NCI-H2227 treated with DMSO at 0.1 percent for 48 hours (cell line): ENCODE measurements at places on chromosomes 16 and 17.

DNA sequence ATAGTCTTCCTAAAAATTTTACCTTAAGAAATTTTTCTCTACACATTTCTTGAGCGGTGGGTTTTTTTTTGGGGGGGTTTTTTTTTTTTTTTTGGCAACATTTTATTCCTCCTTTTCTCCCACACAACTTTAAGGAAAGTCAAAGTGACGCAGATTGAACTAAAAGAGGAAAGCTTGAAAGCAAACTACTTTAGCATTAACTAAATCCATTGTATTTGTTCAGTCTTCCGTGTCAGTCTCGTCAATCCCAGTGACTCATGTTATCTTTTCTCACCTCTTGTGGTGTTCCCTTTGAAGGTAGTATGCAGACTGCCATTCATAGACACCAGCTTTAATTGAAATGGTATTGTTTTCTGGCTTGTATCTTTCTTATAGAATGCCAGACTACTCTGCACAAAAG lies 39.3 kb downstream of the TADA2A start:
- DNase-seq = no peak

GRCh38 chr17:58329035-58329809 lies 627 bp upstream of the TSPOAP1 start:
- DNase-seq = peak; percentile 30

- no peak for DNase-seq
These were observed 759 bp downstream of the ELAC2 start for GRCh38 chr17:13016881-13017654.

- no peak for DNase-seq
These were observed 1.3 kb upstream of the KRTAP4-7 start for GRCh38 chr17:41082626-41083025.

DNA sequence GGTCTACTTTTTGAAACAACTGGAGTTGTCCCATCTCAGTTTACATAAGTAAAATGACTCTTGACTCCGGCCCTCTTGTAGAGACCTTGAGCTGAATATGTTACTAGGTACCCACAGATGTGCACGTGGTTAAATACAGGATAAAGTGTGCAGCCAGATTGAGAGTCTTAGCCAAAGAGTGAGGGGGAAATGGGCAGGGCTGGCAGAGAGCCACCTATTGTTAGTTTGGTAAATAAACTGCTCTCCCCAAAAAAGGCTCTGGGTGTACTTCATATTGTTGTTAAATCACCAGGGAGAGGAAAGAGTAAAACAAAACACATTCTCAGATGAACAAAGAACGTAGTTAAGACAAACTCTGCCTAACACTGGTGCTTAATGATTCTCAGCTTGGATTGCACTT lies 20.3 kb downstream of the G6PC1 start:
- no peak for DNase-seq

- no peak for DNase-seq
These were observed 311.9 kb downstream of the NPIPA8 start for GRCh38 chr16:18024611-18025010.

DNA sequence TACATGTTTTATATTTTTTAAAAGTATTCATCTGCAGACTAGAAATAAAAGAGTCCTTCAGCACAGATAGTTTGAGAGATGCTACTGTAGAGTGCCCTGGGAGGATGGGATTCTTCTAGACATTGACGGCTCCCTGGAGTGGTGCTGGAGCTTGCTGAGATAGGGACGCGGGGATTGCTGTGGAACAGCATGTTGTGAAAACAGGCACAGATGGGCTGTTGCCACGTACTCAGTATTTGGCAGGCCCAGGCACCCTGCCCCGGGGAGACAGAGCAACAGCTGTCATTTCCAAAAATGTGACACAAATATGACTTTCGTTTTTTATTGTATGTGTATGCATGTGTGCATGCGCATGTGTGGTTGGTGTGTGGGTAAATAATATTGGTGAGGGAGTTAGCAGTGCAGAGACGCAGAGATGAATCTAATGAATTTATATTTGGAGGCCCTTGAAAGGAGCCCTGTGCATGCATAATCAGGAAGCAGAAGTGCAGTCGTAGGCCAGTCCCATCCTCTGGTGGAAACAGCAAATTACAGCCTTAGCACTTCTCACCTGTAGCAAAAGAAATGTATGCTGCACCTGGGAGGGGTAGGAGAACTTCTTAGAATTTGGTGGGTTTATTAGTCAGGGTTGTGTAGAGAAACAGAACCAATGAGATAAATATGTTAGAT lies 6.2 kb upstream of the ABCA8 start:
- no peak for DNase-seq

DNA sequence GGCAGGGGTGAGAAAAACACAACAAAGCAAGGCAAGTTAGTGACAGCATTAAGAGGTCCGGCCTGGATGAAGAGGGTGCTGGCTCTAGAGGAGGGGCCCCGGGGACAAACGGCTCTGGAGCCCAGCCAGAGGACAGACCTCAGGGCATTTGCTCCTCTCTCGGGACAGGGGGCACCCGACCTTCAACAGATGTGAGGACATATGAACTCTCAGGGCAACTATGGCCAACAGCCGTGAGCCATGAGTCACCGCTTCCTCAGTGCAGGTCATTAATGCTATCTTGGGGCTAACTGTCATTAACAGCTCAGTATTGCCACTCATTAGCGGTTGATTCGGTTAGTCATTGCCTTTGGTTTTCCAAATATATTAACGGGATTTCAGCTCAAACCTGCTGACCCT lies 9.7 kb upstream of the ARL5C start:
- no peak for DNase-seq

GRCh38 chr17:35022536-35023063 lies 40.9 kb downstream of the RFFL start:
- DNase-seq = no peak

- DNase-seq = no peak
These were observed 254.7 kb upstream of the SOX9 start for GRCh38 chr17:71866095-71866494.

DNA sequence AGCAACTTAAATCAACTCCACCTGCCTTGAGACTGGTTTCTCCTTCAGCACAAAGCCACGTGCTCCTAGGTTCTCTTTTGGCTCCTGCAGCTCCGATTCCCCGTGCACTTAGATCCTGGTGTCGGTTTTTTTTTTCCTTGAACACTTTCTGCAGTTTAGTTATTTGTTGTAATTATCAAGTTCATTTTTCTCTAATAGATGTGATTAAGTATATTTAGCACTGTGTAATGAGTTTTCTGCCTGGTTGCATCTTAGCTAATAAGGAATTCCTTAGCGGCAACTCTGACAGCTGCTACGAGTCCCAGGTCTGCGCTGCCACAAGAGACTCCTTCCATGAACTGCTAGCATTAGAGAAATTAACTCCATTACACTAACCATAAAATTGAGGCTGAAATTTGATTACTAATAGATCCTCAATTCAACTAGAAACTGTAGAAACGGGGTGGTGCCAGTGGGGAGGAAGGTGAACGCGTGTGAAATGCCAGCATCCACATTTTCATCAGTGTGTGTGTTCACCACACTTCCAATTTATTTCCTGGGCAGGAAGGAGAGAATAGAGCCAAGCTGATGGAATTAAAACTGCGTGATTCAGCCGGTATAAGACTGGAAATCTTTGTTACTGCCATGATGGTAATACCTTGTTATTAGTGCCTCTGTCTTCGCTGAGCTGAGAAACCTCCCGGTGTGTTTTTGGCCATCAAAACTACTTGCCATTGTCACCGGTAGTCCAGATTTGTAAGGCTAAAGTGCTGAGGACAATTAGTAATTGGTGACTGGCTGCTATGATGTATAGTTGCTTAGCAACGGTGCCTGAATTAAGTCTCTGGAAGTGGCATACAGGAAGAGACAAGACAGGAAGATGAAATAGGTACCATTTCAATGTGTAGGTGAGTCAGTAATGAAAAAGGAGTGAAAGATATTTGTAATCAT lies 232.4 kb downstream of the IRX3 start:
- DNase-seq = peak; percentile 73

- DNase-seq = no peak
These were observed 44.0 kb downstream of the SPOP start for GRCh38 chr17:49633762-49634484.

DNA sequence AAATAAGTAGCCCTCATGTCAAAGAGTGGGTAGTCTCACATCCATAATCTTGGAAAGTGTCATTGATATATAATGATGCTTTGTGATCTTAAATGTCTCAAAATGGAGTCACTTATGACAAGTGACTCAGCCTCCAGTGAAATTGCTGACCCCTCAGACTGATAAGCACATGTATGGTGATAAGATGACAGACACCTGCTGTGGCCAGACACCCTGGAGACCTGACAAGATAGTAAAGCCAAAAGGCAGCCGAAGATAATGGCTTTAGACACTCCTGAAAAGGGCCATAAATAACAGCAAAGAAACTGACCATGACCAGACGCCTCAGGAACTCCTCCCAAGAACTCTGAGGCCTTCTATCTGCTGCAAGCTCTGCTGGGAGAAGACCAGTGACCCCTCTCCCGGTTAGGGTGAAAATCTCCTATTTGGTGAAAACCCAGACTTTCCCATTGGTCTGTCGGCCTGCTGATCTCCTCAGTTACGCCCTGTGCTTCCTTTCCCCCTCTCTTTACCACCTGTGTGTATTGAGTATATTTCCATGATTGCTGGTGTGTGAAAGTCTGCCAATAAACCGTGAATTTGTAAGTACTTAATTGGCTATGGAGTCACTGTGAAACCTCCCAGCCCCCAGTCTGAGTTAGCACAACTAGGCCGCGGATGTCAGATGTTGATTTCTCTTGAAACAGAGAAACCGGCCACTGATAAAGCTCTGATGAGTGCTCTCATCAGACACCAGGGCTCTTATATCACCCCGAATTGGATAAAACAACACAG lies 226.7 kb upstream of the MYOCD start:
- DNase-seq = no peak

DNA sequence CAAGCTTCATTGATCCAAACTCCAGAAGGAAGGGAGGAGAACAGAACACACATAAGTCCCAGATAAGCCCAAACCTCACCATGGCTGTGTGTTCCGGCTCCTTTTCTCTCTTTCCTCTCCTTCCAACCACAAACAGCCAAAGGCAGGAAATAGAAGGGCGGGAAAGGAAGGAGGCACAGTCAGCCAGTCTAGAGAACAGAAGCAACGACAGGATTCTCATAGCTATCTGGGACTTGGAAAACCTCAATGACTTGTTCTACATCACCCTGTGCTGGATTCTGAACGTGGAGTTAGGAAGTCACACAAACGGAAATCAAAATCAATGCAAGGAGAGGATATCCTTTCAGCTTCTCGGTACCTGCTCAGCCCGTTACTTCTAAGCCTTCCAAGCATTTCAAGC lies 9.0 kb downstream of the CRK start:
- DNase-seq = no peak

- no peak for DNase-seq
These were observed 2.3 kb downstream of the RAB37 start for GRCh38 chr17:74739227-74739831.

DNA sequence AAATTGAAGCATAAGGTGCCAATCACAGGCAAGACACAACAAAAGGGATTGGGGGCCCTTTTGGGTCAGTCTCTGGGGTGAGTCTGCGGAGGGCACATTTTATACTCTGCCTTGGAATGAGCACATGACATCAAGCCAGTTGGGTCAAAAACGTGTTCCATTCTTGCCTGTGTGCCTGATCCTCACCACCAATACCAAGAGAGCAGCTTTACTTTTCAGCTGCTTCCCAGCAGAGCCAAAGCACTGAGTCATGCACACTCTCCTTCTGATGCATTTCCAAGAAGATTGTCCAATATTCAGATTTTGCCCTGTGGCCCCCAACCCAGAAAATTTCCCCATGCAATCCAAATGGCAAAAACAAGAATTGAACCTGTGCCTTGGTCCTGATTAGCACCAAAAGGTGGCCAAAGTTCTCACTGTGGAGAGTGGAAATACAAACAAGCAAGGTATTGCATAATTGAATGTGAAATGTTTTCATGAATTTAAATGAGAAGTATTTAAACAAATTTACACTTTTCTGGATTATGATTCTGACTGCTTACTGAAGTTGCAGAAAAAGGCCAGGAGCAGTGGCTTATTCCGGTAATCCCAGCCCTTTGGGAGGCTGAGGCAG lies 217.8 kb upstream of the SOX9 start:
- DNase-seq = no peak

DNA sequence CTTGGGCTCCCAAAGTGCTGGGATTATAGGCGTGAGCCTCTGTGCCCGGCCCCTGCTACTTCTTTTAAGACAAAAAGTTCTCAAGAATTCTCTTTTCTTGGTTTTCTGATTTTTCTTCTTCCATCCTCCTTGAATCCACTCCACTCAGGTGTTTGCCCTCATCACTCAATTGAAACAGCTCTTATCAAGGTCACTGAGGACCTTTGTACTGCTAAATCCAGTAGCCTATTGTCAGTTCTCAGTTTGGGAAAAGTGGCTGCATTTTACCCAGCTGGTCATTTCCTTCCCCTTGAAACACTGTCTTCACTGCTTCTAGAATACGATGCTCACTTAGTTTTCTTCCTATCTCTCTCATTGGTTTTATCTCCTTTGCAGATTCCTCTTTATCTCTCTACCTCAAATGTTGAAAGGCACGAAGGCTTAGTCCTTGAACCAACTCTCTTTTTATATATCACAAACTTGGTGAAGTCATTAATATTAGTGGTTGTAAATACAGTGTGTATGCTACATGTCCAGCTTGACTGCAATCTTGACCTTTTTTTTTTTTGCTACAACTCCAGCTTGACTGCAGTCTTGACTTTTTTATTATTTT lies 29.8 kb downstream of the ZNRF1 start:
- no peak for DNase-seq

DNA sequence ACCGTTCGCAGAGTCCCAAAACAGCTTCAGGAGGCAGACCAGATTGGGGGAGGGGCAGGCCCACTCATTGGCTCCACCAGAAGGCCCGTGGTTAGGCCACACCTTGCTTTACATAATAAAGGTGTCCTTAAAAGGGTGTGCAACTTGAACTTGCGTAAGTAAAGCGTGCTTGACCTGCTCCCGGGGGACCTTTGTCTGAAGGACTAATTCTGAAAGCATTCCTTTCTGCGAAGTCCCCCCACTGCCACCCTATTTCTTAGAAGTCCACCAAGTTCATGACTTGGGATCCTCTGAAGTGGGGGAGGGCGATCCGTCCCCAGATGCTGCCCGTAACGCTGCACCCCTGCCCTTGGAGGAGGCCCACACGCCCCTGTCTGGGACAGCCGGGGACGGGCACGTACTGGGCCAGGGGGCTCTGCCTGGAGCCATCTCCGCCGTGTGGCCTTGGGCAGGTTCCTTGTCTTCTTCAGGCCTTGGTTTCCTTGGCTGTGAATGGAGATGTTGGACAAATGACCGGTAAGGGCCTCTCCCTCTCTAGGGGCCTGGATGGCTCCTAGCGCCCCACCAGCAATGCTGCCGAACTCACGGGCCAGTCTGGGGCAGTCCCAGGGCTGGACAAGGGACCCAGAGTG lies 823 bp upstream of the ZNF469 start:
- DNase-seq = no peak

- no peak for DNase-seq
These were observed 17.4 kb downstream of the TNFRSF13B start for GRCh38 chr17:16954521-16954920.

DNA sequence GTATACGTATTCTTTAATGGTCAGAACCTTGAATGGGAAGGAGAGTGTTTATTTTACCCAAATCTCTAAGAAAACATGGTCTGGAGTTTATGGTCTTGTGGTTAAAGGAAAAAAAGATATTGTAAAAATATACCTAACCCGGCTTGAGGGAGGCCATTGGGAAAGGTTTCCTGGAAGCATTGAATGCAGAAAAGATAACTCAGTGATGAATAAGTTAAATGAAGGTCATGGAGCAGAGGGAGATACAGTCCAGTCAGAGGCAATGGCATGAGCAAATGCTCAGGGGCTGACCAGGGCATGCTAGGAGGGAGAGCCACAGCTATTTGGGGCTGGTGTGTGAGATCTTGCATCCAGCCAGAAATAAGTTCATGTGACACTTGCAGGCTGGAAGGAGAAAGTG lies 430.4 kb upstream of the CDH5 start:
- no peak for DNase-seq
